B cell (primary cell): ENCODE measurements at places on chromosomes 3 and 15. TPM values are rescaled to one million over a fixed set of nuclear protein-coding genes. Genes with fewer than 3 reads are reported as not detected.

The RTP3 gene
- total RNA-seq, result not detected in 2 replicates

The NPTN gene
- 40.2 and 40.5 TPM in 2 replicates for total RNA-seq

The PLXNA1 gene
- total RNA-seq, result 22.3 and 24.2 TPM in 2 replicates

The IGF2BP2 gene
- total RNA-seq, result not detected in 2 replicates
